ENCODE measurements at places on chromosomes 2 and 18. TPM values are rescaled to one million over a fixed set of nuclear protein-coding genes. Genes with fewer than 3 reads are reported as not detected.

DNA sequence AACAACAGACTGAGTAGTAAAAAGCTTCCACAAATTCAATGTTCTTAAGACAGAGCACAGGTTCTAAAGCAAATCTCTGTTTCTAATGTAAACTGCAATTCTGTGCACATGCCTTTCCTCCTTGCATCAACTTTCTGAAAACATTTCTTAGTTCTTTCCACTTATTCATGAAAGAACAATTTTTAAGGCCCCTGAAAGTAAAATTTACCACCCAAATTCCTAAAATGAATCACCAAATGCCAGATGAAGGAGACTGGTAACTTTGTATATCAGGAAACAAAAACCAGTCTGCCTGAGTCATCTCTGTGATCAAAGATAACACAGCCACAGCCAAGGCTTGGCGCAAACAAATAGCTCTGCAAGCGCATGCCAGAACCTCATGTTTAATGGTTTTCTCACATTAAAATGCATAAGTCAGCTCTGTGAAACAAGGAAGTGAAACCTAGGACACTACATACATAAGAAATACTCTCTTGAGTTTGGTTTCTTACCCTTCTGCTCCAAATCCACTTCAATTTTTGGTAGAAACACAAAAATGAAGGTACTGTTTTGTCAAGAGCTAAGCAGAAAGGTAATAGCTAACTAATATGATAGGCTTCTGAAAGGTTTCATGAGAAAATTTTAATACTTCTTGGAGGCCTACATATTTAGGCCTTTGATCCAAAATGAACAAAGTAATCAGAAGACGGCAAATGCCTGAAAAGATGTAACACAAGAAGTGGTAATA, 169.4 kb downstream of the THADA start:
- no peak overlapping the region for H3K4me3 ChIP-seq
- no peaks in the 10 kb centered on the region for H3K27me3 ChIP-seq
- no peaks in the 10 kb centered on the region for H3K36me3 ChIP-seq
- DNase-seq = peak; percentile 99
- peaks cover 18% of the 10 kb centered on the region for H3K4me1 ChIP-seq

The CD207 gene
- not detected for total RNA-seq

DNA sequence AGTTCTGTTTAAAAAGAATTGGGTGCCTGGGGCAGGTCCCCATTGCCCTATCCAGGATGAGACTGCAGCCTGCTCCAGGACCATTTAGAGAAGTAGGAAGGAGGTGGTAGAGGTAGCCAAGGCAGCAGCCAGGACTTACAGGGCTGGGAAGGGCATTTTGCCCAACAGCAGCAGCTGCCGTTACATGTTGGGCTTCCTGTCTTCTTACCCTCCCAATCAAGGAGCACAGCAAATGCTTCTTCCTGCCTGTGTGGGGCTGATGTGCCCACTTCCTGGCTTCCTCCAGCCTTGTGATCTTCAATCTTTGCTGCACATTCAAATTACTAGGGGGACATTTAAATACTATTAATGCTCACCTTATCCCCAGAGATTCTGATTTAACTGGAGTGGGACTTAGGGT, 112.0 kb downstream of the QPCT start:
- no peaks in the 10 kb centered on the region for H3K27me3 ChIP-seq
- H3K27ac ChIP-seq = peak overlapping the region; percentile 66
- DNase-seq = no peak

DNA sequence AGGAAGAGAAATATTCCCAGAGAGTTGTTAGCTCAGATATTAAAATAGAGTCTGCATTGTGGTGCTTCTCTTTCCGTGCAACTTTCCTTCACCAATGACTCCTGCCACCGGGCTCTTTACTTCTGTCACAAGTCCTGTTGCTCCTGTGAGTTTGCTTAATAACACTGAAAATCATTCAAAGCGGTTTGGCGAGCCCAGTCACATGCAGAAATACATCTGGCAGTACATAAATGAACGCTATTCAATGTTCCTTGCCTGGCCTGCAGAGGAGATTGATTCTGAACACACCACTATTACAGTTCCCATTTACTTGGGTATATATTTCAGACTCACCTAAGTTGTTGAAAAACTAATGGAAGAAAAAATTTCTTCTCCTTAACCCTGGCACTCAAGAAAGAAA, 276.6 kb downstream of the ZNF521 start:
- H3K4me1 ChIP-seq = no peaks in the 10 kb centered on the region
- no peak for DNase-seq
- H3K27me3 ChIP-seq = no peaks in the 10 kb centered on the region

The INPP5D gene
- total RNA-seq = 14.7 TPM

The CSRNP3 gene
- 5.9 TPM for total RNA-seq

The C1QL2 gene
- total RNA-seq = 0.20 TPM

GRCh38 chr18:43931439-43931838, 654.1 kb upstream of the SYT4 start:
- H3K36me3 ChIP-seq = no peaks in the 10 kb centered on the region
- no peaks in the 10 kb centered on the region for H3K4me1 ChIP-seq
- DNase-seq = no peak
- H3K27ac ChIP-seq = no peak overlapping the region

- no peak overlapping the region for H3K4me3 ChIP-seq
- H3K27me3 ChIP-seq = peaks cover 3% of the 10 kb centered on the region
- no peak for DNase-seq
These were observed 81.3 kb downstream of the CERKL start for GRCh38 chr2:181575650-181576025.

GRCh38 chr18:74395648-74396154, 61.4 kb downstream of the DIPK1C start:
- peaks cover 2% of the 10 kb centered on the region for H3K27me3 ChIP-seq
- H3K4me3 ChIP-seq = no peak overlapping the region
- no peak for DNase-seq
- H3K4me1 ChIP-seq = no peaks in the 10 kb centered on the region

The RMND5A gene
- 33.6 TPM for total RNA-seq

- peak overlapping the region; percentile 87 for H3K27ac ChIP-seq
- no peak overlapping the region for H3K4me3 ChIP-seq
- H3K36me3 ChIP-seq = no peaks in the 10 kb centered on the region
These were observed 221.3 kb upstream of the CTAGE1 start for GRCh38 chr18:22639026-22639463.

DNA sequence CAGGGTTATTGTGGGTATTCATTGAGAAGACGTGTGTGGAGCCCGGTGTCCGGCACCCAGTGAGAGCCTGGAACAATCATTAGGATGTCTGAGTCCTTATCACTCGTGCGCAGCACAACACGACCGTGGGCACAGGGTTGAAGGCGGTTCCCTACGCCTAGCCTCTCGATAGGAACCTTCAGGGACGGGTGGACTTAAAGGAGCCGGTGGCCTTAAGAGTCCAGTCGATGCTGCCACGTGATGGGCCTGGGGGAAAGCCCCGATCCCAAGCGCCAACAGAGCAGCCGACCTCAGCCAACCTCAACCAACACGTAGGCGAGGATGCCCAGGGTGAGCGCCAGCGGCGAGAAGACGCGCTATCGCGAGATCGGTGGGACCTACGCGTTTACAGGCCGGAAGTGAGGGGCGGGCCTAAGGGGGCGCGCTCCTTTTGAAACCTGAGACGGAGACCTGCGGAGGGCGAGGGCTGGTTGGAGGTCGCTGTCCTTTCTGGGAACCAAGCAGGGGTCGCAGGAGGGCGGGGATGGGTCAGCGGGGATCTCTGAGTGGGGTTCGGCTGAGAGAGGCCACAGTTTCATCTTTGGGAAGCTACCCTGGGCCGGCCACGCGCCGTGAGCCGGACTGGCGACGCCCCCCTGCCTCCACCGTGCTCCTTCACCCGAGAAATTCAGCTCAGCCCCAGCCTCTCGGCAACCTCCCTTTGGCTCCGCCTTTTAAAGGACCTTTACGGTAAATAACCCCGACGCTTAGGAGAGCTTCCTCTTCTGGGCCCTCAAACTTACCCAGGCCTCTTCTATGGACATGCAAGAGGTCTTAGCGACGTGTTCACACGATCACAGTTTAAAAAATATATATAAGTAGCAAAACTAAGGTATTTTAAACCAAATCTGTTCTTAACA, 28.3 kb downstream of the WNT10A start:
- peaks cover 20% of the 10 kb centered on the region for H3K27me3 ChIP-seq
- peak overlapping the region; percentile 59 for H3K4me3 ChIP-seq
- H3K27ac ChIP-seq = no peak overlapping the region
- peaks cover 6% of the 10 kb centered on the region for H3K4me1 ChIP-seq

- H3K27ac ChIP-seq = no peak overlapping the region
- no peaks in the 10 kb centered on the region for H3K4me1 ChIP-seq
- no peaks in the 10 kb centered on the region for H3K27me3 ChIP-seq
- no peak for DNase-seq
These were observed 41.5 kb downstream of the KCMF1 start for GRCh38 chr2:85012431-85012830.

The DSG2 gene
- total RNA-seq = 168 TPM

DNA sequence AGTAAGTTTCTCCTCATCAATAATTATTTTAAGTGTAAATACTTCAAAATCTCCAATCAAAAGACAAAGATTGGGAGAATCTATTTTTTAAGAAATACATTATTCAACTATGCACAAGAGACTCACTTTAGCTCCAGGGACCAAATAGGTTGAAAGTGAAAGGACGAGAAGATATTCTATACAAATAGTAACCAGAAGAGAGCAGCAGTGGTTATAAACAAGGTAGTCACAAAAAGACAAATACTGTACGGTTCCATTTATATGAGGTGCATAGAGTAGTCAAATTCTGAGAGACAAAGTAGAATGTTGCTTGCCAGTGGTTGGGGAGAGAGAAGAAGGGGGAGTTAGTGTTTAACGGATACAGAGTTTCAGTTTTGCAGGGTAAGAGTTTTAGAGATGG, 69.8 kb downstream of the POU3F3 start:
- H3K4me1 ChIP-seq = no peaks in the 10 kb centered on the region
- no peak for DNase-seq
- H3K36me3 ChIP-seq = no peaks in the 10 kb centered on the region
- H3K4me3 ChIP-seq = no peak overlapping the region
- no peak overlapping the region for H3K27ac ChIP-seq
- no peaks in the 10 kb centered on the region for H3K27me3 ChIP-seq

DNA sequence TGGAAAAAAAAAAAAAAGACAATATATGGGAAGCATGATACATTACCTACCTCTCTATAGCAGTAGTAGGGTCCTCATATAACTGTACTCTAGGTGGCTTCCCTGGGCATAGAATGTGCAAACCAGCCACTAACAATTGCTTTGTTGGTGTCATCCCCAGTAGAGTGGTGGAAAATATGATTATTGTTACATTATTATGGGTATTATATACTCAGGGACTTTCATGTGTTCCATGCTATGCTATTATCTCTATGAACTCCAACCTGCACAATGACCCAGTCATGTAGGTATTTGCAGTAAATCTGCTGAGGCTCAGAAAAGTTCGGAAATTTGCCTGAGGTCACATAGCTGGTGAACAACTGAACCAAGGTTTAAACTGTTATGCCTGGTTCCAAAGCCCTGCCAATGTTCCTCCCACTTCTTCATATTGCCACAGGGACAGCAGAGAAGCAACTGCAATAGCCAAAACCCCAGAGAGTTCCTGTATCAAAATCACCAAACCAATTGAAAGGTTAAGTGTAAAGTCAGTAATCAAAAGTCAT, 52.6 kb upstream of the MAP4K4 start:
- no peak for DNase-seq
- no peak overlapping the region for H3K4me3 ChIP-seq
- H3K27me3 ChIP-seq = no peaks in the 10 kb centered on the region
- no peaks in the 10 kb centered on the region for H3K36me3 ChIP-seq
- no peak overlapping the region for H3K27ac ChIP-seq
- no peaks in the 10 kb centered on the region for H3K4me1 ChIP-seq
